ENCODE measurements at places on chromosomes 1 and 21.
A peak's percentile ranks its signal among the peaks of the same experiment; 100 is the strongest.

GRCh38 chr1:42186152-42186551 is 21.6 kb upstream of the GUCA2A start:
- no peak for DNase-seq

DNA sequence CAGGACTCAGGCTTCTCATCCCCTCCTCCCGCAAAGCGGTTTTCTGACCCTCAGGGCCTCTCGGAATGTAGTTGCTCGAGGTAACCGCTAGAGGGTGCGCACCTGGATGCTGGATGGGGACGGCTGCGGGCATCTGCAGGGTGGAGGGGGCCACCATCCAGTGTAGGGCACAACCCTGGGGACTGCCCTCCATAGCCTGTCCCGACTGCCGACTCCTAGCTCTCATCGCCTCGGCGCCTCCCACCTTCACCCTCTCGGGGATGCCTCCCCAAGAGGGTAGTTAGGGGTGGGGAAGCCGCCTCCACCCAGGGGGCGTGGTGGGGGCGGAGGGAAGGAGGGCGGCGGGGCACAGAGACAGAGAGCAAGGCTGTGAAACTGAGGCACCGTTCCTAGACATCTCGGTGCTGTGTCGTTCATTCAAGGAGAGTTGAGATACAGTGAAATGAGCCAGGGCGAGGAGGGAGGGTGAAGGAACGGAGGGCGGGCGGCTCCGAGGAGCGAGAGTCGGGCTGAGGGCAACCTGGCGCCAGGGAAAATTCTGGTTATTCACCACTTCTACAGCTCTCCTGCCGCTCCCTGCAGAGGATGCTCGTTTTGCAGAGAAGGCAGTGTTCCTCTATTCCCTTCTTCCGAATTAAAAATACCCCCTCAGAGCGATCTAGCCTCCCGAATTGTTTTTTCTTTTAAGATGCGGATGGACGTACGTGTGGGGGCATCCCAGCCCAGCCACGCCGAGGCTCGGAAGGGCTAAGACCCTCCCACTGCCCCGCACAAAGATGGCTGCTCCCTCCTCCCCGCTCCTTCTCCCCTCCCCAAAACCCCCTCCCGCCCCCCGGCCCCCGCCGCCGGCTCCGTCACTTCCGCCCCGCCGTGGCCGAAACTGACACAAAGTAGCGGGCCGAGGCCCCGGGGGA is at the start of gene ATP8B2:
TSS of gene ATP8B2 (plus strand) at position 857 of the 914 bp plus-strand sequence. CDS start 2,617 bp downstream, outside the sequence.
- DNase-seq = peak; percentile 77

- DNase-seq = no peak
Observed at GRCh38 chr1:169681140-169681539, 30.3 kb downstream of the SELL start.

- DNase-seq = no peak
Observed at GRCh38 chr1:6496365-6496721, 4.9 kb upstream of the PLEKHG5 start.

GRCh38 chr1:16922466-16922865 is 735 bp downstream of the CROCC start:
- DNase-seq = no peak

DNA sequence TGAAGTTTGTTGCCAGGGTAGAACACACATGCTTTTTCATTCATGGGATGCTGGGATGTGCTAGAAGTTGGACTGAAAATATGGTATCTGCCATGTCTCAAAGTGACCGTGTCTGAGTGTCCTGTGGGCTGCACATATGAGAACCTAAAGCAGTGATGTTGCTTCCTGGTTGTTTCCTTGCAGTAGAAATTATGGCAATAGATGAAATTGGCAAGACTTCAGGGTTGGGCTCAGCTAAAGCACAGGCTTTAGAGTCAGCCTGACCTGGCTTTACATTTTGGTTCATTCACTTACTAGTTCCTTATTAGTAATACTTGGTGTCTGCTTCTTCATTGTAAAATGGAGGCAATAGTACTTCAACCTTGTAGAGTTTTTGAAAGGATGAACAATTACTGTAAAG is 2.2 kb downstream of the LAMC2 start:
- no peak for DNase-seq

DNA sequence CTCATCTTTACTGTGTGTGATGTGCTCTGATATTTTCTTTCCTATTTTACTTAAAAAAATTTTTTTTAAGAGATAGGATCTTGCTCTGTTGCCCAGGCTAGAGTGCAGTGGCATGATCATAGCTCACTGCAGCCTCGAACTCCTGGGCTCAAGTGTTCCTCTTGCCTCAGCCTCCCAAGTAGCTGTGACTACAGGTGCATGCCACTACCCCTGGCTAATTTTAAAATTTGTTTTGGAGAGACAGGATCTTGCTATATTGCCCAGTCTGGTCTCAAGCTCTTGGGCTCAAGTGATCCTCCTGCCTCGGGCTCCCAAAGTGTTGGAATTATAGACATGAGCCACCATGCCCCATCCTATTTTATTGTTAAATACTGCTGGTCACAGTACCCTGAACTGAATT is 67.4 kb downstream of the FOXD2 start:
- DNase-seq = no peak

- DNase-seq = no peak
Observed at GRCh38 chr1:17916702-17917101, 161.6 kb downstream of the ACTL8 start.

GRCh38 chr1:12284486-12284885 is 54.7 kb downstream of the VPS13D start:
- no peak for DNase-seq
